Stimulated activated CD4-positive, alpha-beta T cell treated with anti-CD3 and anti-CD28 coated beads, Interleukin-4, amount 100 ng/mL, for 4 hours (primary cell): ENCODE measurements at places on chromosomes 1 and 21.

- no peak for DNase-seq
These were observed 240.3 kb downstream of the VAV3 start for GRCh38 chr1:107724648-107725047.

DNA sequence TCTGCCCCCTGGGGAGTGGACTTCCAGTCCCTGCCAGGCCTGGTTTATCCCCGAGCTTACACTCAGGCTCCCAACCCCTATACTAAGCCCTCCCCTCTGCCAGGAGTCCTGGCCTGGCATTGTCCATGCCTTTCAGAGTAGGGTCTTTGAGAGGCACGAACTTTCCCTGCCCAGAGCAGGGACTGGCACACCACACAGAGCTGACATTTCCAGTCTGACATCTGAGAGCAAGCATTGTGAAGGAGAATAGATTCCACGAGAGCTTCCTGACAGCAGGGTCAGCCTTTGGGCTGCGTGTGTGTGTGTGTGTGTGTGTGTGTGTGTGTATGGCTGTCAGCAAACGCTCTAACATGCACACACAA lies 59.5 kb upstream of the LAPTM5 start:
- DNase-seq: no peak

DNA sequence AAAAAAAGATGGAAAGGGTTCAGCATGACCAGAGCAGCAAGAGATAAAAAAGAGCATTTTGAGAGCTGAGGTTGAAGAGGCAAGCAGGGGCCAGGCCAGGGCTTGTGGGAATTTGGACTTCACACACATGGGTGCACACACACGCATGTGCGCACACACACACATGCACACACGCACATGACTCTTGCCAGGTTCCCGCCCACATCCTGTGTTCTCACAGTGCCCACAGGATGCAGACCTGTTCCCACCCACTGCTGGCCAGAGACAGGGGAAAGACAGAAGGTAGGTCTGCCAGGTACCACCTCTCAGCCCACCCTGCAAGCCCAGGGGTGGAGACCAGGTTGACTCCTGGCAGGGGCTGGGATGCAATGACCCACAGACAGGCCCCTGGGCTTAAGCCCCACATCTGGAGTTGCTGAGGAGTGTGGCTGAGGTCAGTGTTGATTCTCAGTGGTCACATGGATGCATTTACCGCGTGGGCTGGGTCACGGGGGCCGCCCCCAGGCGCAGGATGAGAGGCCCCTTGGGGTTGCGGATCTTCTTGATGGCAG lies 4.4 kb downstream of the COL16A1 start:
- no peak for DNase-seq

GRCh38 chr1:48693180-48693579 lies 83.5 kb downstream of the BEND5 start:
- DNase-seq: no peak

DNA sequence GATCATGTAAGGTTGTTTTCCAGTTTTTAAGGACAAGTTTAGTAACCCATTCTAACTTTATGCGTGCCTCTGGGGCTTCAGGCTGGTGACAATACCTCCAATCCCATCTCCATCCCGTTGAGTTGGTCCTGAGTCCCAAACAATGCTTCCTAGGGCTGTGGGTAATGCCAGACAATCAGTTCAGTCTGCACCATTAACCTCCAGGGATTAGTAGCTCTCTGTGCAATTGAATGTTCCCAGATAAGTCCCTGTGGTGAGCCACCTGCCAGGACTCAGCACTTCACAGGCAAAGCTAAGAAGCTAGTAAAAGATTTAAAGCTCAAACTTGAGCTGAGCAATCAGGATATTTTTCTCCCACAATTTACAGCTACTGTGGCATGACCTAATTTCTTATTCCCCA lies 462.2 kb upstream of the PTBP2 start:
- no peak for DNase-seq

DNA sequence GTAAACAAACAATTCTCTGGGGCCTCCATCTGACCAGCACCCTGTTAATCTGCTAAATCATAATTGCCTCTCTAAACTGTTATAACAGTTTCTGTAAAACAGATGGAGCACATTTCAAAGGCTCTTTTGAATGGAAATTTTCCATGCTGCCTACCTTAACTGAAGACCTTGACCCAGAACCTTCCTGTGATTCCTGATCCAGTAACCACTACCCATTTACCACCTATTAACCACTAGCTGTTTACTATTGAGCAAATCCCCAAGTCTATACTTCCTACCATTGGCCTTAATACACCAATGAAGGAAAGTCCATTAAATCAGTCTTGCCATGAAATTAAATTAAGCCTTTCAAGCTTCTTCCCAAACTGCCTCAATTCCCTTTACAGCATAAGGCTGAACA lies 46.3 kb downstream of the RAB3GAP2 start:
- no peak for DNase-seq

DNA sequence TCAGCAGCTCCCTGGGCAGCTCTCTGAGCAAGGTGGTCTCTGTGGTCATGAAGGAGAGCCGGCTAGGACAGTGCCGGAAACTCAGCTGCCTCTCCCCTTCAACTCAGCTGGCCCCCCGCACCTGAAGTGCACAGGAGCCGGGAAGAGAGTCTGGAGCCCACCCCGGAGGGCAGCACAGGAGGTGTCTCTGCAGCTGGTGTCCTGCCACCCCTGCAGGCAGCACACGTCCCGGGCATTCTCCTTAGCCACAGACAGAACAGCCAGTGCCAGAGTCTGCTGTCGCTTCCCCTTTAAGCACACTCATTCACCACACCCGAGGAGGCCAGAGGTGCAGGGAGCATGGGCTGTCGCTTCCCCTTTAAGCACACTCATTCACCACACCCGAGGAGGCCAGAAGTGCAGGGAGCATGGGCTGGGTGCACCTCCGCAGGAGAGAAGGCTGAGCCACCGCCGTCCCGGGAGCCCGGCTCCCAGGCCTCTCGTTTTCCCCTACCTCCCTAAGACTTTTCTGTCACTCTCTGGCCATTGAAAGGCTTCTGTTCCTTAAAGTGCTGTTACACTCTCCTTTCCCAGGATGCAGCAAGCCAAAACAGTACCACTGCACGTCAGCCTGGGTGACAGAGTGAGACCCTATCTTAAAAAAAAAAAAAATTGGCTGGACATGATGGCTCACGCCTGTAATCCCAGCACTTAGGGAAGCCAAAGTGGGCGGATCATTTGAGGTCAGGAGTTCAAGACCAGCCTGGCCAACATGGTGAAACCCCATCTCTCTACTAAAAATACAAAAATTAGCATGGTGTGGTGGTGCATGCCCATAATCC lies 16.9 kb upstream of the SAMD11 start:
- DNase-seq: no peak

GRCh38 chr1:53629101-53629691 lies 109.8 kb downstream of the GLIS1 start:
- DNase-seq: no peak

GRCh38 chr1:220527279-220527907 lies 543 bp upstream of the MARK1 start:
- no peak for DNase-seq

DNA sequence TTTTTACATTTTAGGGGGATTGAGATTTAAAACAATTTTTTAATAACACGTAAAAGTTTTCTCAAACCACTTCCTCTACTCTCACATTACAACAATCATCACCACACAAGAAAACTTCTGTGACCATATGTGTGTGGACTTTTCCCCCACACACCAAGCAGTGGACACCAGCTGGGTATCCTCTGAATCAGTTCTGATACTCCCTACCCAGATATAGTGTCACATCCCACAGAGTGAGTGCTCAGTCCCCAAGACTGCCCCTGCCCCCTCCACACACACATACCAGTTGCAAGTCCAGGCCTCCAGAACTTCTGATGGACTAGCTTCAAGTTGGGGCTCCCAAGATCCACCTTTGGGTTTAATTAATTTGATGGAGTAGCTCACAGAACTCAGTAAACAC lies 53.3 kb upstream of the QSOX1 start:
- no peak for DNase-seq

DNA sequence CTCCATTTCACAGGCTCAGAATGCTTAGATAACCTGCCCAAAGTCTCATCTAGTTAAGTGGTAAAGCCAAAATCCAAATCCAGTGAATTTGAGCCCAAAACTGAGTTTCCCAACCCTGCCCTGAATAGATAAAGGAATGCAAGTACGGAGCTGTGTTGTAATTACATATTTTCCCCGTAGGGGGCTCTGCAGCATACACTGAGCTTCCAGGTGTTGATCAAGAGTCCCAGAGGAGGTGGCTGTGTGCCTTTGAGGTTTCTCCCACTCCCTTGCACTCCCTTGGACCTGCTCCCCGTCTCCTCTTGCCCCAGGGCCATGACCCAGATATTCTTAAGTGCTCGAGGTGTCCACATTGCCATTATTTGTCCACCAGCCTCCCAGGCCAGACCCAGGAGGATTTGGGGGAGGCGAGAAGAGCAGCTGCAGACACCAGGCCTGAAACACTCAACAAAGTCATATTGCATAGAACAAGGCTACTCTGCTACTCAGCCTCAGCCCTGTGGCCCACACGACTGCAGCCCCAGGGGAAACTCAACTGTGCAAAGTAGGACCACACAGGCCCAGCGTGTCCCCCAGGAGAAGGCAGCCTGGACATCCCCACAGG lies 18.4 kb upstream of the LY9 start:
- no peak for DNase-seq

- no peak for DNase-seq
These were observed 1.4 kb downstream of the MACF1 start for GRCh38 chr1:39205781-39206464.

DNA sequence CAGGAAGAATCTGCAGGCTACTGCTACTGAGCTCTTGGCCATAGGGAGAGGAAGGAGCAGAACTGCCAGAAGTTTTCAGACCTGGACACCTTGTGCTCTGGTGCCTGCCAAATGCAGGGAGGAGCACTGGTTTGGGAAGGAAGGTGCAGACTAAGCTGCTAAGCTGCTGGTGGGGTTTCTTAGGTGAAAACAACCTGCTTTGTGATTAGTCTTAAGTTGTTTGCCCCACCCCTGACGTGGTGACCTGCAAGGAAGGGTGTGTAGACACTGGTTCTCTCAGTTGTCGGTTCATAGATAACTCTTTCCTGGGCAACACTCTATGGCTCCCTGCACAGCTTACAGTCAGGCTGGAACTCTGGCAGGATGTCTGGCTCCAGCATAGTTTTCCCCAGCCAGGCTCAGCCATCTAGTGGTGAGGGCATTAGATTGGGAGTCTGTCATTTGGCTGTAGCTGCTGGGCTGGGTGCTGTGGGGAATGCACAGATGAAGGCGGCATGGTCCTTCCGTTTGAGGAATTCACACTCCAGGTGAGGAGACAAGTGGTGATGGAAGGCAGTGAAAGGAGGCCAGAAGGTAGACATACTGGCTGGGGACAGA lies 10.3 kb upstream of the S100A10 start:
- DNase-seq: no peak

DNA sequence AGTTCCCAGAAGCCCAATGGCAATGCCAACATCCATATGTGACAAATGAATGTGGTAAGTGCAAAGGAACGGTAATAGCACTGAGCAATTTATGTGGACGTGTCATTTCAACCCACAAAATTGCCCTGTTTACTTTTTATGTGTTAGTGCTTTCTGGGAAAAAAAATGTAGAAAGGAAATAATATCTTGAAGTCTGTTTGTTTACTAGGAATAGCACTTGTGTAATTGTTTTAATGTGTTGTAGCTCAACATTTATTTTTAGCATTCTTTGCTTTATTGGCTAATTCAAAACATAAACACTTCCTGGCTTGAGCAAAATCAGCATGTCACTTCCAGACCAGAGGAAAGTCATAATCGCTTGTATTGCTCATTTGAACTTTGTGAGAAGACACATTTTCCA lies 224.8 kb upstream of the KCNK2 start:
- no peak for DNase-seq

GRCh38 chr1:68969441-68969840 lies 472.6 kb upstream of the DEPDC1 start:
- no peak for DNase-seq

GRCh38 chr1:100703052-100703451 lies 16.5 kb upstream of the VCAM1 start:
- DNase-seq: no peak

- no peak for DNase-seq
These were observed 117.8 kb downstream of the SETD4 start for GRCh38 chr21:35942211-35943144.

- DNase-seq: no peak
These were observed 19.1 kb upstream of the EDN2 start for GRCh38 chr1:41503538-41504113.

DNA sequence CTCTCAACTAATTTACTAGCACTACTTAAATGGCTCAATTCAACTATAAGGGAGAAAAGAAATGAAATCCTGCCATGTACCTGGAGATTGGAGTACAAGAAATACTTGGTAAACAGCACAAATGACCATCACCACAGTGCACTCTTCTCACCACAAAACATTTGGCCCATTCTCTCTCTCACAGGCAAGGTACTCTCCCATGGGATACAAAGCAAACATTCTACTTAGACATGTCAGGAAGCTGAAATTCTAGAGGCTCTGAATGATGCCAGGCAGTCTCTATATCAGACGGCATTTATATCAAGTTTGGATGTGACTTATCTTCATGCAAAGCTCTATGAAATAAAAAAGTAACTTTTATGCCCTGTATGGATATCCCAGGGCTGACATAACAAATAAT lies 72.5 kb downstream of the DPT start:
- DNase-seq: no peak

DNA sequence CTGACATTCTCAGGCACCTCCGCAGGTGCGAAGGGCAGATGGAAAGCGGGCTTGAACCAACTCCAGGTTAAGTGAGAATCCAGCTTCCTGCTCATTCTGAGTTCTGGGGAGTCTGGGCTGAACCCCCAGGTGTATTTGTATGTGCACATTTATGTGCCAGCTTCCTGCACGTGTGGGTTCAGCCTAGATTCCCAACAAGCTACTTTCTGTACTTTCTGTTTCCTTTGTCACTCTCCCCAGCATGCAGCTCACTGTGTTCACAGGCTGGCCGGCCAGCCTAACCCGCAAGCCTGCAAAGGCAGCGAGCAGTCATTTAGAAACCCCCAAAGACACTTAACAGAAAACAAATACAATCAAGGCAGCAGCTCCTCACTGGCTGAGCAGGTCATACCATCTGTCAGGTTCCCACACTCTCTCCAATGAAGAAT lies 1.3 kb upstream of the IL19 start:
- DNase-seq: peak; percentile 37

GRCh38 chr1:168234846-168235547 lies 9.2 kb downstream of the SFT2D2 start:
- DNase-seq: peak; percentile 31

- DNase-seq: no peak
These were observed 1.5 kb downstream of the HCN3 start for GRCh38 chr1:155278689-155279160.
